Stimulated activated CD8-positive, alpha-beta memory T cell treated with anti-CD3 and anti-CD28 coated beads, Interleukin-7, amount 100 ng/mL, for 24 hours (primary cell): ENCODE measurements at places on chromosomes 5 and 9.

- no peak for DNase-seq
These were observed 117.3 kb downstream of the ADAMTSL1 start for GRCh38 chr9:18591261-18591660.

DNA sequence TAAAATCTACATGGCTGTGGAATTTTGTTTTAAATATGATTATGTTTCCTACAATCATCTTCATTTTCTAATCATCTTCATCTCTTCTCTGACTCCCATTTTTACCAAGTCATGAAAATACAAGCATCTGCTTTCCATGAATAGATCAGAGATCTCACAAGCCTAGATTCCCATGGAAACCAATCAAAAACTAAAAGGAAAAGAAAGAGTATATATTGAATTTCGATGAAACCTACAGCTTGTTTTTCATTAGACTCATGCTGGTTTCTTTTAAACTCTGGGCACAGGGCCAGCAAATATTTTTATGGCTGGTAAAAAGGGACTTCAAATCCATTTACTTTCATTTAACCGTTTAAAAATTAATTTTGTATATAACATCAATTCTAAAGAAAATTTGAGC, 51.2 kb downstream of the INVS start:
- DNase-seq, result no peak

DNA sequence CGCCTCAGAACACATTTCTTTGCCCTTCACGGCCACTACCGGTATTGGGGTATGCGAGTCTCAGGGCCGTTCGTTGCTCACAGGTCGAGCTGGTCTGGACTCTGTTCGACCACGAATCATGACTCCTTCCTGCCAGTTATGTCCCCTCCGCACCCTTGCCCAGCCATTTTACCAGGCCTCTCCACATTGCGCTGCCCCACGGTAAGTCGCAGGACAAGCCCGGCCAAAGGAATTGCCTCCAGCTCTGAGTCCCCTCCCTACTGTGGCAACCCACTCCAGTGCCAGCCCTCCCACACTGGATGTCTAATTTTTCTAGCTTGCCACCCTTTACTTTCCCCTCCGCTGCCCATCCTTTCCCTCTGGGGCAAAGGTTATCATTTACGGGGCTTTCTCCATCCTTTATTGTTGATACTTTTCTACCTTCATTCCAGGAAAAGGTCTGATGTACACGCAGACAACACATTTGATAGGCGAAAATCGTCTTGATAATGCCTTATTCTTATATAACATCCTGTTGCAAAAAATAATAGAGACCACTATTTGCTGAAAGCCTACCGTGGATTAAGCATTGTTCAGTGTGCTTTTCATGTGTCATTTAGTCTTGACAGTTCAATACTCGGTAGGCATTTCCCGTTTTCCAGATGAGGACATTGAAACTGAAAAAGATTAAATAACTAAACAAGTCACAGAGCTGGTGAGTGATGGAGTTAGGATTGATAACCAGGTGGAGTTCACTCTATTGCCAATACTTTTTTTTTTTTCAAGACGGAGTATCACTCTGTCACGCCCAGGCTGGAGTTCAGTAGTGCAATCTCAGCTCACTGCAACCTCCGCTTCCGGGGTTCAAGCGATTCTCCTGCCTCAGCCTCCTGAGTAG, 958 bp upstream of the HSPA5 start:
- DNase-seq, result no peak

DNA sequence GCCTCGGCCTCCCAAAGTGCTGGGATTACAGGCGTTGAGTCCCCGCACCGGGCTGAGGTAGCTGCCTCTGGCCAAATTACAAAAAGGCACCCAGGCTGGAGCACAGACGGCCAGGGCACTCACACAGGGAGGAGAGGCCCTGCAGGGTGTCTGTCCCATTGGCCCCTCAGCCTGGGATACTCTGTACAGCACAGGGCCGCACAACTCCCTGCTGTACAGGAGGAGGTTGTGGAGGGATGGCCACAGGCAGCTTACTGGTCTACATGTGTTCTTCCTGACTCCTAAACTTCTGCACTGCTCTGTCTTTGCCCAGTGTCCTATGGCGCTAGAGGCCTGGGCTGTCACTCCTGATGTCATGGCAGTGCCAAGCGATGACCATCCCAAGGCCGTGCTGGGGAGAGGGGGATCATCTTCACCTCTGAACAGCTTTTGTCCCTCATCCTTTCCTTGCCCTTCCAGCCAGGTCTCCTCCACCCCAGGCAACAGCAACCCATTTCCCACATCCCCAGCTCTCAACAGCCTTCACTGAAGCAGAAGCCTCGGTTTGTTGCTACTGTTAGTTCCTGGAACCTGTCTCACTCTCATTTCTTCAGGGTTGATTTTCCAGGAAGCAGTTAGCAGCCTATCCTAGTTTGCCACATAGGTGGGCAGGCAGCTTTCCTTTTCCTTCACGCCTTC, 1.8 kb upstream of the CNOT6 start:
- no peak for DNase-seq

GRCh38 chr5:864492-865167, 13.8 kb upstream of the ZDHHC11 start:
- DNase-seq, result no peak

DNA sequence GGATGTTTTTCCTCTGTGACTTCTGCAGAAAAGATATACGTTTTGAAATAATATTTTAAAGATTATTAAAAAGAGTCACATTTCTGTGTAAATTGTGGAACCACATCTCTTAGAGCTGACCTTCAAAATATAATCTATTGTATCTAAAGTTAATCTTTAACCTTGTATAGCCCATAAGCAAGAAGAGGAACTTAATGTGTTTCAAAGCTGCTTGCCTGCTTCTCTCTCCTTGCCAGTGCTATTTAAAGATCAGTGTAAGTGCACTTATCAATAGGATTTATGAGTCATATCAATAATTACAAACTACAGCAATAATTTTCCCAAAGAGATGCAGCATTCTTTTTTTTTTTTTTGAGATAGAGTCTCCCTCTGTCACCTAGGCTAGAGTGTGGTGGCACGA, 29.4 kb upstream of the GDA start:
- DNase-seq, result no peak

DNA sequence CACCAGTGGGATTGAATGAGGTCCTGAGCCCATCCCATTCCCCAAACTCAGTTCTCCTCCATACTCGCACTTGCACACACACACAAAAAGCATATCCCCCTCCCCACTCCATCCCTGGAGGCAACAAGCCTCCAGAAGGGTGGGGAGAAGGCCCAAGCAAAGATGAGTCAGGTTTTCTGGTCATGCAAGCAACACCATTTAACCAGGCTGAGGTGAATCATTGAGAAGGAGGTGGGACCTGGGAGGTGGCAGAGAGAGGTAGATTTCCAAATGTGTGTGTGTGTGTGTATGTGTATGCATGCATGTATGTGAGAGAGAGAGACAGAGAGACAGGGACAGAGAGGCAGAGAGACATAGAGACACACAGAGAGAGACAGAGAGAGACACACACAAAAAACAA, 185.2 kb upstream of the TRIM32 start:
- DNase-seq, result no peak

GRCh38 chr5:90843443-90843842, 284.8 kb downstream of the ADGRV1 start:
- no peak for DNase-seq

DNA sequence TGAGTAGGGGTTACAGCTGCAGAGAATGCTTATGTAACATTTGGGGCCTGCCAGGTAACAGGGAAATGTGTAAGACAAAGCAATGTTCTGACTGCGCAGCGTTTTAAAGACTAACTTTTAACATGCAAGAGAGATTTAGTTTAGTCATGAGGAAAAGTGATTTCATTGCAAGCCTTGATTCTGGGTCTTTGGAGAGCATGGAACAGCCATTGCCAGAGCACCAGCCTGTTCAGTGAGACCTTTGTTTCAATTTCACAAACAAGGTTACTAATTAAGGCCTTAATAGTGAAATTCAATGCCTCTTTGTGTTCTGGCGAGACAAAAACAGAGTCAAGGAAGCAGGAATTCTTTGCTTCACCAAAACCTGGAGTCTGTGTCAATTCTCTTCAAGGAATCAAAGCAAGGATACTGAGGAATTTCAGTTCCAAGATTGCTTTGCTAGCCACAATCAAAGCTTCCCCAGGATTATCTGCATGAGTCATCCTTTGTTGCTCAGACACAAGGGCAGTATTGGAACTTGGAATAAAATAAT, 14.4 kb downstream of the CKMT2 start:
- DNase-seq, result no peak

DNA sequence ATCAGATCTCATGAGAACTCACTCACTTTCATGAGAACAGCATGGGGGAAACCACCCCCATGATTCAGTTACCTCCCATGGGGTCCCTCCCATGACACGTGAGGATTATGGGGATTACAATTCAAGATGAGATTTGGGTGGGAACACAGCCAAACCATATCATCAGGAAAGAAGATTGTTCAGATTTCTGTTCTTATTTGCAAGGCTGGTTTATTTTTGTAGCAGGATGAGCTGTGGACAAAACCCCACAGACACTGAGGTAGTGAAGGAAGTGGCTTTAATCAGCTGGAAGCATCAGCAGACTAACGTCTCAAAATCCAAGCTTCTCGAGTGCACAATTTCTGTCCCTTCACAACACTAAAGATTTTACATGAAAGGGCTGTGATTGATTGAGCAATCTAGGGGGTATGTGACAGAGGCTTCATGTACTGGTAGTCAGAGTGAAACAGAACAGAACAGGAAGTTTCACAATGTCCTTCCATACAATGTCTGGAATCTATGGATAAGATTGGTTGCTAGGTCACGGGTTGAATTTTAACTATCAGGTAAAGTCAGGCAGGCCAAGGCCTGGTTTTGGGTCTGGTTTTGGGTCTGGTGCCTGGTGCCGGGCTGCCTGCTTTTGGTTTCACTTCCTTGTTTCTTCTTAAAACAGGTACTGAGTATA, 91.3 kb upstream of the ZNF366 start:
- DNase-seq, result no peak

- DNase-seq, result no peak
These were observed 12.0 kb downstream of the PDGFRB start for GRCh38 chr5:150143350-150144245.

GRCh38 chr5:103393101-103393754, 134.7 kb downstream of the MACIR start:
- DNase-seq, result no peak
